Activated CD4-positive, CD25-positive, alpha-beta regulatory T cell treated with anti-CD3 and anti-CD28 coated beads, Interleukin-2, amount 50 U/mL, for 24 hours (primary cell): ENCODE measurements at places on chromosomes 3 and 15.

DNA sequence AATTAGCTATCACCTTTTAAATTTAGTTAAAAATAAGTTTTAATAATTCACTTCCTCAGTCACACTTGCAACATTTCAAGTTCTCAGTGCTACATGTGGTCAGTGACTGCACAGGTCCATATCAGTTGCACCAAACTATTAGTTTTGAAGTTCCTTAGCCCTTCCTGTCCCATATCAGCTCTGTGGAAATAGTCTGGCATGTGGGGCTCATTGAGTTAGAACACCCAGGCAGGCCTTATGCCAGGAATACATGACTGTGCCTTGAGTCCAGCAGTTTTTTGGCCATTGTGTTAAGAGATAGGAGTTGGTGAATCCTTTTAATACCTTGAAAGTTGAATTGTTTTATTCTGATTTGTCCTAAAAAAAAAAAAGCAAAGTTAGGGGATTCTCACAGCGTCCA, 153.7 kb upstream of the BFSP2 start:
- ATAC-seq = no peak

GRCh38 chr3:150495149-150495548, 51.1 kb downstream of the SERP1 start:
- ATAC-seq = no peak

- peak; percentile 73 for ATAC-seq
These were observed at the start of gene CCR4 for GRCh38 chr3:32951410-32951811. Gene CCR4 (plus strand): TSS chr3:32951644. CDS start chr3:32953423, 1,779 bp downstream.

DNA sequence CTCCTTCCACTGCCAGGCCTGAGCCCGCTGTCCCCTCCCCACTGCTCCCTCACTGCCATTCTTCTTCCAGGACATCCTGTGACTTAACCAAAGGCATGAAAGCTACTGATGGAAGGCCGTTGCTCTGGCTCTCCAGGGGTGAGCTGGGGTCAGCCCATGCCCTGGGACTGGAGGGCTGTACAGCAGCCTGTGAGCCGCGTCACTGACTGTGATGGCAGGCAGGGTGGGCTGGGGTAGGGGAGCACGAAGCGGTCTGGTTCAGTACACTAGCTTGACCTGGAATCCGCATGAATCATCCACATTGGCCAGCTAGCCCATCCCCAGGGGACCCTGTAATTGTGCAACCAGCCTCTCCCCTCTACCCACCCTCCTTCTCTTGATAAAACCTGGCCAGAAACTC, 30.8 kb downstream of the CORO2B start:
- no peak for ATAC-seq

DNA sequence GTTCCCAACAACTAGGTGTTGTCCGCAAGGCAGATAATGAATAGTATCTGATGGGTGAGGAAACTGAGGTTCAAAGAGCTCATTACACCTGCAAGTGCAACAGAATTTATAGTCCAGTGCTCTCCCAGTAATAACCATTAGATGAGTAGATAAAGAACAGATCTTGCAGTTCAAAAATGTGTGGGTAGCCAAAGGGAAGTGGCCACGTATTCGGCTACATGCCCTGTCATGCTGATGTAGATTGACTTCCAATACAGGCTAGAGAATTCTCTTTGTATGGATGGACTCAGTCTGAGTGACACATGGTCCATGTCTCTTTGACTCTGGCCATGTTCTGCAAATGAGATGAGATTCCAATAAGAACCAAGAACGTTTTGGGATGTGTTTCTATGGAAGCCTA, 187.9 kb upstream of the LPP start:
- ATAC-seq = no peak

DNA sequence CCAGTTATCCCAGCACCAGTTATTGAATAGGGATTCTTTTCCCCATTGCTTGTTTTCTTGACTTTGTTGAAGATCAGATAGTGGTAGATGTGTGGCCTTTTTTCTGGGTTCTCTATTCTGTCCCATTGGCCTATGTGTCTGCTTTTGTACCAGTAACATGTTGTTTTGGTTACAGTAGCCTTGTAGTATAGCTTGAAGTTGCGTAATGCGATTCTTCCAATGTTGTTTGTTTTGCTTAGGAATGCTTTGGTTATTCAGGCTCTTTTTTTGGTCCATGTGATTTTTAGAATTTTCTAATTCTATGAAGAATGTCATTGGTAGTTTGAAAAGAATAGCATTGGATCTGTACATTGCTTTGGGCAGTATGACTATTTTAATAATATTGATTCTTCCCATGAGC, 94.3 kb upstream of the CHMP2B start:
- no peak for ATAC-seq

GRCh38 chr3:5013021-5013906, 34.0 kb downstream of the BHLHE40 start:
- ATAC-seq = no peak

- peak; percentile 62 for ATAC-seq
These were observed 43.9 kb downstream of the ZNF148 start for GRCh38 chr3:125331243-125331642.

DNA sequence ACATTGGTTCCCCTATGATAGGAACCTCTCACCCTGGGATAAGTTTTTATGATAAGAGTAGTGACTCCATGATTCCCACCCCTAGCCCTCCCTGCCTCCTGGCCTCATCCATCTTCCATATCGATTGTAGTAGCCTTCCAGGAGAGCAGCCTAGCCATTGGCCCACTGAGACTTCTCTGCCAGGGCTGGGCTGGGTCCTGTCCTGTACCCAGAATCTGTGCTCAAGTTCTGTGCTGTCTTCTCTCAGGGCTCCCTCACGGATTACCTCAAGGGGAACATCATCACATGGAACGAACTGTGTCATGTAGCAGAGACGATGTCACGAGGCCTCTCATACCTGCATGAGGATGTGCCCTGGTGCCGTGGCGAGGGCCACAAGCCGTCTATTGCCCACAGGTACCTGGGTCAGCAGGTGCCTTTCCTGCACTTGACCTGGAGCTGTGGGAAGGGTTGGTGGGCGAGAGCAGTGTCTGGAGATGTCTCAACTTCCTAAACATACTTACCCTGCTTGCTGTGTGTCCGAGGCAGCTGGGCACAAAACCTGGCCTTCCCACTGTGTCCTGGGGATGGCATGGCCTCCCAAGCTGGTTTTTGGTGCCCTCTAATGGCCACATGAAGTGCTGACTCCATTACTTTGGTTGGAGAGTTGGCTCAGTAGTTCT, 16.6 kb upstream of the EXOG start:
- ATAC-seq = peak; percentile 59

GRCh38 chr3:100093831-100094230, 20.5 kb downstream of the FILIP1L start:
- no peak for ATAC-seq

DNA sequence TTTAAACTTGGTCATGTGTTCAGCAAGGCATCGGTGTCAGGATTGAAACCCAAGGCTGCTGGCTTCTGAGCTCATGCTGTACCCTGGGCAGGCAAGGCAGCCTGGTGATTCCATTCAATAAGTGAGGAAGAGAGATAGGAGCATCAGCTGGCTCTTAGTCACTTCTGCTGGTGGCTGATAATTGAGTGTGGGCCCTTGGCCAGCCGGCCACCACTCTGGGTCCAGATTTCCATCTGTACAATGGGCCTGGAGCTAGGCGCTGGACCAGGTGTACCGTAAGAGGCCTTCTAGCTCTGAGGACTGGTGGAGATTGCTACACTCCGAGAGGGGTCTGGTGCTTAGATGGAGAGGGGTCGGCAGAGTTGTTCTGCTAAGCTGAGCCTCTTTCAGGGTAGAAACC, 4.3 kb downstream of the CD276 start:
- ATAC-seq = no peak

GRCh38 chr3:129974564-129974832, at the start of gene TRH:
Gene TRH (plus strand): TSS chr3:129974720. CDS start chr3:129975817, 1,097 bp downstream.
- ATAC-seq = no peak

GRCh38 chr15:87734571-87735373, 521.8 kb downstream of the NTRK3 start:
- ATAC-seq = no peak

DNA sequence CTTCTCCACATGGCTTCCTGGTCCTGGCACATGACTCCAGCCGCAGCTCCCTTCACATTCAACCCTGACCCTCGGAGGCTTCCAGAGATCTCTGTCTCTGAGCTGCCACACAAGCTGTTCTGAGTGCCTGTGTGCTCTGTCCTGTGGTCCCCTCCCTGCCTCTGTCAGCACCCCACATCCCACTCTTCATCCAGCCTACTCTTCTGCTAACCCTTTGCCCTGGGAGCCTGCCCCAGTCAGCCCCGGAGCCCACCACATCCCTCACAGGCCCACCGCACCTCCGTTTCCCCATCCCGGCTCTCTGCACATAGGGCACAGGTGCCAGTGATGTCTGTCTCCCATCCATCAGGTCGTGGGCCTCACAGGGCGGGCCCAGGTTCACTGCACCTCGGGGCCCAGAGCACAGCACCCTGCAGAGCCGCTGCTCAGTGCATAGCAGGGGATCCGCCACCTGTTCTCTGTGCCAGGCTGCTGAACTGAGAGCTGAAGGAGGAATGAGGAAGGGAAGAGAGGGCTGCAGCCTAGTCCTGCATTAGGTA, 133.6 kb downstream of the UACA start:
- no peak for ATAC-seq

GRCh38 chr15:55909036-55909811, 84.2 kb downstream of the NEDD4 start:
- no peak for ATAC-seq

DNA sequence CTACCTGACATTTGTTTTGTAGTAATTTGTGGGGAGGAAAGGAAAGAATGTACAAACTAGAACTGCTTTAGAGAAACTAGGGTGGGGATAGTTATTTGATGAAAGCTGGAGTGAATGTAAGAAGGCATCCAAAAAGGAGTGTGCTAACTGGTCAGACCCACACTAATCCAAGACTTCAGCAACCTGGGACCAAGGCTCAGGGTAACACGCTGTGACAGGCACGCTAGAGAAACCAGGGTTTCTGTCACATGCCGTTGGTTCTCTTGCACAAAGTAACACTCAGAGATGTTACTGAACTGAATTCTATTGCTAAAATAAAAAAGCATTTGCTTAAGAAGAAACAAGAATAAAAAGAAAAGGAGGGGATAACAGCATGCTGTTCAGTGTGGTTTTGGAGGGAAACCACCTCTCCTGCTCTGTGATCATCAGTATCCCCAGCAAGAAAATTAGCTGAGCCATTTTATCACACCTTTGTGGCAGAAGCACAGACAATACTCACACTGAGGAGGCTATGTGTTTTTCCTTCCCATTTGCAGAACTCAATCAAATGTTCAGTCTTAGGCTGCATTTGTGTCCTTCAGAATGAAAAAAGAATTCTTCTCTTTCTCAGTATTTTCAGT, 2.8 kb upstream of the CCDC80 start:
- peak; percentile 16 for ATAC-seq

- no peak for ATAC-seq
These were observed 86.5 kb upstream of the NMNAT3 start for GRCh38 chr3:139764069-139764905.

DNA sequence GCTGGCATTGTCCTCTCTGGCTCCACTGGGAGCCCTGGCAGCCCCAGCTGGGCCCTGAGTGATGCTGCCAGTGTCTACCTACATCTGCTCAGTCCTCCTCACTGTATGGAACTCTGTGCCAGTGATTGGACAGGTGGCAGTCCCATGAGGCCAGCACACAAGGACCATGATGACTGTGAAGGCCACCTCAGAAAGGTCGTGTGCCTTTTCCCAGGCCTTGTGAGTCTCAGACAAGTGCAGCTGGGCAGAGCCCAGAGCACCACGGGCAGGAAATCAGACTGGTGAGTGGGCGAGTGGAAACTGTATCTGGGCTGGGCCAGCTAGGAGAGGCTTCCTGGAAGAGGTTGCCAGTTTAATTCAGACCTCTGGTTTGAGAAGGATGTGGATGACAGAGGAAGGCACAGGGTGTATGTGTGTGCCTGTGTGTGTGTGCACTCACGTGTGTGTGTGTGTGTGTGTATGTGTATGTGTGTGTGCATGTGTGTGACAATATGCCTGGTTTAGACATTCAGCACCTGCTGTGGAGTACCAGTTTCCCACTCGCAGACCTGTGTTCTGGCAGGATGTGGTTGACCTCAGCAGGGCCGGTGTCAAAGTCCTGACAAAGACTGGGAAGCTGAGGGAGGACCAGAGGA, 7.0 kb downstream of the MAPKAPK3 start:
- ATAC-seq = peak; percentile 69

DNA sequence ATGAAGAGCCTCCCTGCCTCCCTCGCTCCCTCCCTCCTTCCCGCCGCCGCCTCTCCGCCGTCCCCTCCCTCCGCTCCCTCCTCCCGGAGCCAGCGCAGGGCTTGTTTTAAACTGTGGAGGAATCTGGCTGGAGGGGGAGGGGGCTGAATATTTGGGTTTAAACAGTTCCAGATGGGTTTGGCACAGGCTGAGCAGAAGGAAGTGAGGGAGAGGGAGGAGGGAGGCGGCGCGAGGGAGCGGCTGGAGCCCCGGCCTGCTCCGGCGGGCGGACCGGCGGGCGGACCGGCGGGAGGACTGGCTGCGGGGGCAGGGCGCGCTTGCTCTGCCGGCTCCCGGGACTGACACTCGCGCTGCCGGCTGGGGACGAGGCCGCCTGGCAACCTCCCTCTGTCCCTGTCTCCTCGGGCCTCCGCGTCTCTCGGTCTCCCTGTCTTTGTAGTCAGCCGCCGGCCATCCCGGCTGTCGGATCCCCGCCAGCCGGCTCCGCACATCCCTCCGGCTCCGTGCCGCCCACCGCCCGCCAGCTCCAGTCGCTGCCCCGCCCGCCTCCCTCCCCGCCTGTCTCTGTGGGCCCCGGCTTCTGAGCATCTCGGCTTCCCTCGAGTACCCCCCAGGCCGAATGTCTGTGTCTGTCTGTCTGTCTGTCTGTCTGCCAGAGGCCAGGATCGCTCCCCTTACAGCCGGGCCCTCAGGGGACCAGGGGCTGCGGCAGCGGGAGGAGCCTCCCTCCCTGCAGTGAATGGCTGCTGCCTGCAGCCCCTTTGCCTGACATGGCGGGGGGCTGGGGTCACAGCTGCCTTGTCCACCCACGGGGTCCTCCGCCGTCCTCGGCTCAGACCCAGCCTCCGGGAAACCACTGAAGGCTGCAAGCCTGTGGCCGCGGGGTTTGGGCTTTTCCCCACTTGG, 7.6 kb downstream of the EPHB3 start:
- peak; percentile 19 for ATAC-seq

DNA sequence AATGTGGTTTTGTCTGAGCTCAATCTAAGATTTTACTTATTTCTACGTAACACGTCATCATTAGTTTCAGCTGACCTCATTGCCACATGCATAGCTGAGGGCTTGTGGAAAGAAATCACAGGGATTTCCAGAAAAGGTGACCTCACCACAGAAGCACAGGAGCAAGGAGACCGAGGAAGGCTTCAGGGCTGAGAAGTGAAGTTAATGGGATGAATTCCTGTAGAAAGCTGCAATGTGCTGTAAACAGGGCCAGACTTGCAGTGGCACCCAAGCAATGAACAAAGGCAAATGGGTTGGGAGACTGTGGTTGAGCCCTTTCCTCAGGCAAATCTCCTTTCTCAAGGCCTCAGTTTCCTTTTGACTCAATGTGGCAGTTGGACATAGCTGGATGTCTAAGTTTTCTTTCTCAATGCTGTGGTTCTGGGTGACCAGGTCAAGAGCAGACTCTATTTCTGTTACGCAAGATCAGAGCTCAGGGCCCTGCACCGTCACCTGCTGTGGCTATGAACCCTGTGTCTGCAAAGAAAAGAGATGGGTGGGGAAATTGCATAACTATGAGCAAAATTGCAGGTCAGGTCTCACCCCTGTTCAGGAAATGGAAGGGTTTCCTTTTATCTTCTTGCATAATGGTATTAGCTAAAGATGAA, 252.2 kb upstream of the TBL1XR1 start:
- ATAC-seq = peak; percentile 52
